ENCODE measurements at places on chromosomes 11 and 22.

DNA sequence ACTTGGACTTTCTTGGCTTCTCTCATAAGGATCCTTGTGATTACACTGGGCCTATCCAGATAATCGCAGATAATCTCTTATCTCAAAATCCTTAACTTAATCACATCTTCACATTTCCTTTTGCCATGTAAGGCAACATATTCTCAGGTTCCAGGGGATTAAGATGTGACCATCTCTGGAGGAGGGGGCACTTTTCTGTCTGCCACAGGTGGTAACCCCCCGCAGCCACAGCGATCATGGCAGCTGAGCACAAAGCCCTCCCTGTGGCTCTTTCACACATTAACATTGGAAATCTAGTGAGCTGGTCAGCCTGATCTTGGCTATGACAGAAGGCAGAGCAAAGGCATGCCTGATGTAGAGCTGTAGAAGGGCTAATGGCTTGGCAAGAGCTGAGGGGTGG is 69.1 kb upstream of the CD82 start:
- H3K4me3 ChIP-seq, result no peak overlapping the region
- DNase-seq, result no peak

DNA sequence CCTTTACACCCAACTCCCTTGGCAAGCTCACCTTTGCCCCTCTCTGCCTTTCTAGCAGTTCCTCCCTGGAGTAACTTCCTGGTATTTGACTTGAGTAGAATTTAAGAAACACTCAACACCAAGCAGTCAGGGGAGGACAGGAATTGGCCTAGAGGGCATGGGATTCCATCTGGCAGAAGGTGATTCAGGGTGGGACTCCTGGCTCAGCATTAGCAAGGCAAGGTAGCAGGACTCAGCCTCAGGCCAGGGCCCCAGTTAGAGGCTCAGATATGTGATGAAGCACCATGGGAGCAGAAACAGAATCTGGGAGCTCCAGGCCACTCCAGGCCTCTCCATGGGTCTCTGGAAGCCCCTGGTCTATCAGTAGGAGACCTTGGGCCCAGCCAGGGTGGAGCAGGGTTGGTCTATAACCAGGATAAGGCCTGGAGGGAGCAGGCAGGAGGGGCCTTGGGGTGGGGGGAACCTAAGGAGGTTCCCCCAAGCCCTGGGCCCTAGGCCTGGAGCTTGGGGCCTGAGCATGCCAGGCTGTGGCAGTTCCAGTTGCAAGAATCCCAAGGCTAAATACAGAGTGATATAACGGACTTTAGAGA is 148.2 kb downstream of the PARVA start:
- no peaks in the 10 kb centered on the region for H3K4me1 ChIP-seq
- no peaks in the 10 kb centered on the region for H3K36me3 ChIP-seq
- no peak for DNase-seq
- no peak overlapping the region for H3K4me3 ChIP-seq
- no peaks in the 10 kb centered on the region for H3K27me3 ChIP-seq

- DNase-seq, result no peak
- peak overlapping the region; percentile 85 for H3K27ac ChIP-seq
- no peaks in the 10 kb centered on the region for H3K27me3 ChIP-seq
- no peak overlapping the region for H3K4me3 ChIP-seq
- H3K36me3 ChIP-seq, result peaks cover 66% of the 10 kb centered on the region
These were observed 23.9 kb downstream of the TMEM123 start for GRCh38 chr11:102428696-102429095.

- no peak overlapping the region for H3K4me3 ChIP-seq
- H3K27ac ChIP-seq, result no peak overlapping the region
- H3K36me3 ChIP-seq, result no peaks in the 10 kb centered on the region
- peaks cover 13% of the 10 kb centered on the region for H3K27me3 ChIP-seq
- H3K4me1 ChIP-seq, result peaks cover 4% of the 10 kb centered on the region
These were observed 26.1 kb upstream of the IRAG1 start for GRCh38 chr11:10719616-10720015.

GRCh38 chr11:92475316-92475715 is 250.7 kb downstream of the FAT3 start:
- no peak overlapping the region for H3K4me3 ChIP-seq
- DNase-seq, result no peak
- no peaks in the 10 kb centered on the region for H3K36me3 ChIP-seq
- no peaks in the 10 kb centered on the region for H3K27me3 ChIP-seq

- DNase-seq, result no peak
- H3K27me3 ChIP-seq, result peaks cover 2% of the 10 kb centered on the region
- no peak overlapping the region for H3K4me3 ChIP-seq
These were observed 53.0 kb downstream of the LHFPL7 start for GRCh38 chr22:24893341-24894070.

GRCh38 chr22:37633089-37633624 is 6.3 kb upstream of the SH3BP1 start:
- DNase-seq, result peak; percentile 91
- H3K27me3 ChIP-seq, result no peaks in the 10 kb centered on the region
- H3K4me3 ChIP-seq, result peak overlapping the region; percentile 59
- H3K4me1 ChIP-seq, result peaks cover 79% of the 10 kb centered on the region
- peak overlapping the region; percentile 88 for H3K27ac ChIP-seq

DNA sequence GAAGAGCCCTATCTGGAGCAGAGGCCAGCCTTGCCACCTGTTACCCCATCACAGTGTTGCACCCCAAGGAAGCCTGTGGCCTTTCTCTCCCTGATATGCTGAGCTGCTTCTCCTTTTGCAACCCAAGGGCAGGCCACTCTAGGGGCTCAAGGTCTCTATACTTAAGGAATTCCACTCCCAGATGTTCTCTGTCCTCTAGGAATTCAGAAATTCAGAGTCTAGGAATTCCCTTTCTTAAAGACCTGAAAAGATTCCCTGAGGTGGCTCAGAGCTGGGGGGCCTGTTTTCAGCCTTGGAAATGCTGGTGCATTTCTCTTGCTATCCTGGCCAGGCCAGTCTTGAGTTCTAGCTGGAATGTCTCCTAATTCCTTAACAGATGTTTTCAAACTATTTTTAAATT is 68.0 kb upstream of the OLFML1 start:
- peaks cover 2% of the 10 kb centered on the region for H3K4me1 ChIP-seq
- H3K27me3 ChIP-seq, result peaks cover 18% of the 10 kb centered on the region
- no peaks in the 10 kb centered on the region for H3K36me3 ChIP-seq
- DNase-seq, result no peak
- H3K27ac ChIP-seq, result no peak overlapping the region
- H3K4me3 ChIP-seq, result no peak overlapping the region

GRCh38 chr22:17284888-17285287 is 65.7 kb upstream of the ADA2 start:
- peaks cover 5% of the 10 kb centered on the region for H3K27me3 ChIP-seq
- peaks cover 15% of the 10 kb centered on the region for H3K4me1 ChIP-seq
- no peaks in the 10 kb centered on the region for H3K36me3 ChIP-seq
- no peak for DNase-seq
- H3K27ac ChIP-seq, result no peak overlapping the region

DNA sequence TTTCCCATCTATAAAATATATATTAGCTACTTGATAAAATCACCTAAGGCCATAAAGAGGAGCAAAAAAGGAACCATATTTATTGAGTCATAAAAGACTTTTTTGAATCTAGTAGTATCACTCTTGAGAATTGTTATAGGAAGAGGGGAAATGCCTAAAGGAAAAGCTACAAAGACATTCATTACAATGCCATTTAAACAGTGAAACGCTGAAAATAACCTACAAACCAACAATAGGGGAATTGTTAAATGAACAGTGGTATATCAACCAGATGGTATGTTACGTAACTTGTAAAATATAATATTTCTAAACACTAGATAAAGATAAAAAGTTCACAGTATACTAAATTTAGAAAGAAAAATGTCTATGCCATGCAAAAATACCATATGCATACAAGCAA is 47.5 kb downstream of the FAM181B start:
- H3K36me3 ChIP-seq, result no peaks in the 10 kb centered on the region
- no peaks in the 10 kb centered on the region for H3K4me1 ChIP-seq
- DNase-seq, result no peak
- peaks cover 14% of the 10 kb centered on the region for H3K27me3 ChIP-seq
- H3K27ac ChIP-seq, result no peak overlapping the region
- no peak overlapping the region for H3K4me3 ChIP-seq

DNA sequence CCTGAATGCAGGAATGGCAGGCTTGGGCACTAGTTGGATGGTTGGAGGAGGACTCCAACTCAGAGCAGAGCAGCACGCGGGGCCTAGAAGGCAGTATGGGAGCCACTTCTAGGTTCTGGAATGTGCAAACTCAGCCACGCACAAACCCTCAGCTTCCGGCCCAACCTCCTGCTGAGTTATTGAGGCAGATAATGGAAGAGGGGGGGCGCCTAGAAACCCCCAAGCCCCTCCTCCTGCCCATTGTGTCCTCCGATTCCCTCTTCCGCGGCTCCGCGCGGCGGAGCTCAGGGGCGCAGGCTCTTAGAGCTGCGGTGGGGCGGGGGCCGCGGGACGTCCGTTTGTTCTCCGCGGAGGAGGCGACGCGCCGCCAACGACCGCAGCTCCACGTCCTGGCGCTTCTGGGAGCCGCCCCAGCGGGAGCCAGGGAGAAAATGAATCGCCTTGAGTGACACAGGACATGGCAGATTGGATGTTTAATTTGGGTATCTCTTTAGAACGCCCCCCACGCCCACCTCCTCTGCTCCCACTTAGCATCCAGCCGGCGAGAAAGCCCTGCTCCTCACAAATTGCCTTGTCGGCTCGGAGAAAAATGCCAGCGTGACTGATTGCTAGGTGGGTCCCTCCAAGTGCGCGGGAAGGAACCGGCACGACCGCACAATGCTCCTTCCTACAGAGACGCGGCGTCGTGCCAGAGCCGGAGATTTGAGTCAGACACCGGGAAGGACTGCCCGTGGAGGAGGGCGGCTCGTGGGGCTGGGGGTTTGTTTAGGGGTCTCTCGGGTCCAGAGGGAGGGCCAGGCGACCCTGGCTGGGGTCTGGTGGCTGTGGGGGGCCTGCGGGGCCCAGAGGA is 144.6 kb downstream of the NECTIN1 start:
- H3K4me3 ChIP-seq, result peak overlapping the region; percentile 10
- peak; percentile 17 for DNase-seq
- peaks cover 4% of the 10 kb centered on the region for H3K4me1 ChIP-seq
- H3K27ac ChIP-seq, result no peak overlapping the region
- H3K36me3 ChIP-seq, result no peaks in the 10 kb centered on the region
- peaks cover 43% of the 10 kb centered on the region for H3K27me3 ChIP-seq
